Cardiac septum (tissue), 1 donor: ENCODE measurements at places on chromosomes 13 and 19. TPM values are rescaled to one million over a fixed set of nuclear protein-coding genes. Genes with fewer than 3 reads are reported as not detected.

DNA sequence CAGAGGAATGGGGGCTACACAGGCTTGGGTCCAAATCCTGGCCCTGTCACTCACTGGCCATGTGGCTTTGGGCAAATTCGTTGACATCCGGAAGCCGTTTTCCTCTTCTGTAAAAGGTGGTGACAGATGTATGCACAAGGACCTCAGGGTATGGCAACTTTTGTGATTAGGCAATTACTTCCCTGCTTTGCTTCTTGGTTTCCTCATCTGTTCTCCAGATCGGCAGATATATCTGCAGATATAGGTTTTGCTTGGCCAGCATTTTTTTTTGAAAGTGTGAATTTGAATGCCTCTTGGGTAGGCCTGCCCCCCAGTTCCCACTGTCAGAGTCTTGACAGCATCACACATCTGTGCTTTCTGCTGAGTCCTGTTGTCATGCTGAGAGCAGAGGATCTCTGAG is 17.7 kb downstream of the TMEM272 start:
- peak; percentile 77 for DNase-seq

SIGLEC10 gene
- total RNA-seq: 0.30 TPM

GRCh38 chr13:39527961-39528660 is 74.9 kb downstream of the LHFPL6 start:
- no peak for DNase-seq

GRCh38 chr19:46069806-46070341 is 29.1 kb upstream of the IGFL4 start:
- no peak for DNase-seq

- DNase-seq: no peak
These were observed 13.6 kb upstream of the ACOD1 start for GRCh38 chr13:76934671-76935070.

- DNase-seq: no peak
These were observed 324.6 kb downstream of the KLF12 start for GRCh38 chr13:73809561-73809960.

LMTK3 gene
- total RNA-seq: 3.0 TPM

- DNase-seq: no peak
These were observed 1.2 kb upstream of the GAMT start for GRCh38 chr19:1402411-1403070.
